SK-N-DZ (cell line): ENCODE measurements at places on chromosomes 1 and 21.

DNA sequence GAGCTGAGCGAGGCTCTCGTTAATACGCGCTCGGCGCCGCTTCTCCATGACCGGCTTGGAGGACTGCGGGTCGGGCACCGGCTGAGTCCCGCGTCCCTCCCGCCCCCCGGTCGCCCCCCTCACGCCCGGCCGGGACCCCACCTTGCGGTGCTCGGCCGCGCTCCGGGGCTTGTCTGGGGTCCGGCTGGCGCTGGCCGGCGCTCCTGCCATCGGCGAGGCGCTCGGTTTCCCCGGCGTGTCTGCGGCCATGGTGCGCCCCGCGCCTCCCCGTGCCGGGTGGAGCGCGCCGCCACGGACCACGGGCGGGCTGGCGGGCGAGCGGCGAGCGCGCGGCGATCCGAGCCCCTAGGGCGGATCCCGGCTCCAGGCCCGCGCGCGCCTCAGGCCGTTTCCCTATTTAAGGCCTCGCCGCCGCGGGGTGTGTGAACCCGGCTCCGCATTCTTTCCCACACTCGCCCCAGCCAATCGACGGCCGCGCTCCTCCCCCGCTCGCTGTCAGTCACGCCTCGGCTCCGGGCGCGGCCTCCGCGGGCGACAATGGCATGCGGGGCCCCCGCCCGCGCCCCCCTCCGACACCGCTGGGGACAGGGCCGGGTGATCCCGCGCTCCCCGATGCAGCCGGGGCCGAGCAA is at the start of gene HES4:
Gene HES4 (minus strand): TSS at position 373 of the 632 bp plus-strand sequence. CDS start 124 bp downstream, at position 249.
- peak; percentile 87 for DNase-seq

DNA sequence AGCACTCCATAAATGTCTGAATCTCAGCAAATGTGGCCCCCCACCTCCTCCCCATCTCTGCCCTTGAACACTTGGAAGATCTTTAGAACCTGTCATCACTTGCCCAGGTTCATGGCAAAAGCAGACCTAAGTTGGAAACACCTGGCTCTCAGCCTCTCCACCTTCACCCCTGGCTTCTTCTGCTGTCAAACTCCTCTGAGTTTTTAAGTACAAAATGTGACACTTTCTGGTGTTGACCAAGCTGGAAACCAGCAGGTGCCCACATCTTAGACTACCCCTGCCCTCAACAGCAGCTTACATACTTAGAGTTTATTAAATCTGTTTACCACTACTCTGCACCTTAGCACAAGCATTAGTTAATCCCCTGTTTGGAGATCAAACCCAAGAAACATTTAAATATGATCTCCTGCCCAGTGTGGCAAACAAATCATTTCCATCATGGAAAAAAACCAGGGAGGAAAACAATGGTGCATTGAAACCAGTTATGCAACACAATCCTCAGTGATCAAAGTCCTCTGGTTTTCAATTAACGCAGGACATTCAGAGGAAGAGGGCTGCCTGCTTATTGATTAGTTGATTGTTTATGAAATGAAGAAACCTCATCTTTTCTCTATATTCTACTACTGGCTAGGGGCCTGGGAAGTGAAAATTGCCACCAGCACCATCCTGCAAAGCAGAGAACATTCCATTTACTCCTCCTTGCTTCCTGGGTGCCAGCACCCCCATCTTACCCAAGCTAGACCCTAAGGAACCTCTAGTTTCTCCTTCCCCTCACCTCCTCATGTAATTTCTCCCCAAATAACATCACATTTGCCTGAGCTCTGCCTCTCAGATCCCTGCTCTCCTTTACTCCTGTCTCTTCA is 139.4 kb upstream of the RAB4A start:
- no peak for DNase-seq

- no peak for DNase-seq
Observed at GRCh38 chr1:74681001-74681400, 7.4 kb upstream of the ERICH3 start.

DNA sequence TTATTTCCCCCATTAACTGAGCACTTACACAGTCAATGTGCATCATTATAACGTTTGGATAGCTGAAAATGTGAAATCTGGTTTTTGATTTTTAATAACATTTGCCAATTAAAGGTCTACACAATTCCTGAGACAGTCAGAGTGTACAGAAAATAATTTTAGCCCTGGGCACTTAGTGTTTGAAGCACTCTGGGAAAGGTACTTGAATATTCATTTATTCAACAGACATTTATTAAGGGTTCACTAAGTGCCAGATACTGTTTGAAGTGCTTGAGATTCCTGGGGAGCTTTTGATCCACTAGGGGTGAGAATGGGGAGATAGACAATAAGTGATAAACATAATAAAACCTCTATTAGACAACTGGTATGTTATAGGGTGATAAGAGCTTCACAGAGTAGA is 141.8 kb downstream of the DISC1 start:
- no peak for DNase-seq

GRCh38 chr1:2859881-2860430 is 58.5 kb upstream of the TTC34 start:
- DNase-seq = no peak

- no peak for DNase-seq
Observed at GRCh38 chr1:32405672-32406467, 11.6 kb upstream of the BSDC1 start.

- no peak for DNase-seq
Observed at GRCh38 chr1:161492827-161493226, 12.4 kb upstream of the FCGR2A start.

- peak; percentile 11 for DNase-seq
Observed at GRCh38 chr1:3564921-3565831, 46.1 kb downstream of the MEGF6 start.

DNA sequence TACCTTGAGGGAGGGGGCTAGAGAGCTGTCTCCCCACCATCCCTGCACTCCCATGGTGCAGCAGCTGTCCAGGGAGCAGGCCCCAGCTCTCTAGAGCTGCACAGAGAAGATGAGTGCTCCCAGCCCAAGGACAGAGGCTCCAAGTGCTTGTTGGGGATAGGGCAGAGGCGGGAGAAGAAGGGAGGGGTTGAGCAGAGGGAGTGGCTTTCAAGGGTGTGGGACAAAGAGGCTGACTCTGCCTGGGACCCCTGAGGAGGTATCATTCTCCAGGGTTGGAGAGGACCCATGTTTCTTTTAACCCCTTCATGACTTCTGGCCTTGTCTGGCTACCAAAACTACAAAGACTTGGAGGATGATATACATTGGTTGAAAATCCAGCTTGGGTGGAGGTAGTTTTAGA is 14.6 kb downstream of the FOXD2 start:
- DNase-seq = no peak

- DNase-seq = no peak
Observed at GRCh38 chr1:52504720-52505119, 48.2 kb downstream of the TUT4 start.

GRCh38 chr1:71908871-71909390 is 373.4 kb downstream of the NEGR1 start:
- DNase-seq = no peak

DNA sequence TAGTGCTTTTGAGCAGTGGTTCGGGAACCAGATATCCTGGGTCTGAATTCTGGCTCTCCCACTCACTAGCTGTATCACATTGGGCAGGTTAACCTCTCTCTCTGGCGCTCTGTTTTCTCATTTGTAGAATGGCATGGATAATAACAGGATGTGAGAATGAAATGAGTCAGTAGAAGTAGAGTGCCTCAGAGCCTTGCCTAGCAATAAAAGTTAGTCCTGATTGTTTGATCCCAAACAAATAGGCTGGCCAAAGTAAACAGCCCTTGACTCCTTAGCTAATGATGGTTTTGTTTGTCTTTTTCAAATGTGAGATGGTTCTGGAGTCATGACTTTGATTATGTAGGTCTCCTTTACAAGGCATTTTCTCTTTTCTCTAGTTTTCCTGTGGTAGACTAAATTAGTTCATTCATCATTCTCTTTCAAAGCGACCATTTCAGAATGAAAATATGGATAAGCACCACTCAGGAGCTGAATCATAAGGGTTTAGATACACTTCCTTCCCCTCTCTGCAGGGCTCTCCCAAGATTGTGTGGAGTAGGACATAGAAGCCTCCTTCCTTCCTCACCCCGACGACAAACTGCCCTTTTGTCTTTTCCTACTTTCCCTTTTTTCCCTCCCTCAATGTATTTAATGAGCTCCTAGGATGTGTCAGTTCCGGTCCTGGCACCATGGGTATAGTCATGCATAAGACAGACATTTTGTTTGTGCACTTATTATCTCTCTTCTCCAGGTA is 23.1 kb downstream of the KIAA0040 start:
- DNase-seq = no peak

GRCh38 chr1:59804301-59804700 is 10.4 kb upstream of the HOOK1 start:
- no peak for DNase-seq

DNA sequence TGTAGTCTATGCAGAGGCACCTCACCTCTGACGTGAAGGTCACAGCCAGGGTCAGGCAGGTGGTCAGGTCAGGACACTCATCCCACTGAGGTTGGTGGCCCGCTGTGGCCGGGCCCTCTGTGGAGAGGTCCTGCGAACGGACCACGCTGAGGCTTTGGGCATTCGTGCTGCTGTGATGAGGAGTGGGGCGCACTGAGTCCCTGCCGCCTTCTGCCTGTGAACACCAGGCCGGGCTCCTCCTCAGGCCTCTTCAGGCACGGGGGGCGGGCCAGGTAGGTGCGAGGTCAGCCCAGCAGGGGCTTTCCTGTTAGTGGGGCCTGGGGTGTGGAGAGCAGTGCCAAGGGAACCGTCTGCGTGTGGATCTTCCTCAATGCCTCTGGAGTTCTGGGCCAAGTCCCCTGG is 39.0 kb downstream of the COQ8A start:
- no peak for DNase-seq

GRCh38 chr1:175632667-175633066 is 110.7 kb downstream of the TNR start:
- no peak for DNase-seq

- DNase-seq = peak; percentile 34
Observed at GRCh38 chr21:32940079-32941014, 85.4 kb upstream of the OLIG2 start.

- no peak for DNase-seq
Observed at GRCh38 chr1:119139857-119140176, 636 bp downstream of the WARS2 start.

DNA sequence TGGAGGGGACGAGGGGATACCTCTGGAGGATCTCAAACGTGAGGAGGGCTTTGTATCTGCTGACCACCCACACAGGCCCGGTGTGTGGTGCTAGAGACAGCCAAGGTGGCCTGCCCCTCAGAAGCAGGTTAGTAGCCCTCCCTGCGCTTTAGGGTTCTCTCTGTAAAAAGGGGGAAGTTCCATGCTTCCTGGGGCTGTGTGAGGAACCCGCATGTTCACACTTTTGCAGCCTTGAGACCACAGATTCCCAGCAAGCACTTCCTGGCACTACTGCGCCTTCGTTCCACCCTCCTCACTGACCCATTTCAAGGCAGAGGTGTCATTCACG is 7.9 kb upstream of the GUCA2B start:
- DNase-seq = no peak

DNA sequence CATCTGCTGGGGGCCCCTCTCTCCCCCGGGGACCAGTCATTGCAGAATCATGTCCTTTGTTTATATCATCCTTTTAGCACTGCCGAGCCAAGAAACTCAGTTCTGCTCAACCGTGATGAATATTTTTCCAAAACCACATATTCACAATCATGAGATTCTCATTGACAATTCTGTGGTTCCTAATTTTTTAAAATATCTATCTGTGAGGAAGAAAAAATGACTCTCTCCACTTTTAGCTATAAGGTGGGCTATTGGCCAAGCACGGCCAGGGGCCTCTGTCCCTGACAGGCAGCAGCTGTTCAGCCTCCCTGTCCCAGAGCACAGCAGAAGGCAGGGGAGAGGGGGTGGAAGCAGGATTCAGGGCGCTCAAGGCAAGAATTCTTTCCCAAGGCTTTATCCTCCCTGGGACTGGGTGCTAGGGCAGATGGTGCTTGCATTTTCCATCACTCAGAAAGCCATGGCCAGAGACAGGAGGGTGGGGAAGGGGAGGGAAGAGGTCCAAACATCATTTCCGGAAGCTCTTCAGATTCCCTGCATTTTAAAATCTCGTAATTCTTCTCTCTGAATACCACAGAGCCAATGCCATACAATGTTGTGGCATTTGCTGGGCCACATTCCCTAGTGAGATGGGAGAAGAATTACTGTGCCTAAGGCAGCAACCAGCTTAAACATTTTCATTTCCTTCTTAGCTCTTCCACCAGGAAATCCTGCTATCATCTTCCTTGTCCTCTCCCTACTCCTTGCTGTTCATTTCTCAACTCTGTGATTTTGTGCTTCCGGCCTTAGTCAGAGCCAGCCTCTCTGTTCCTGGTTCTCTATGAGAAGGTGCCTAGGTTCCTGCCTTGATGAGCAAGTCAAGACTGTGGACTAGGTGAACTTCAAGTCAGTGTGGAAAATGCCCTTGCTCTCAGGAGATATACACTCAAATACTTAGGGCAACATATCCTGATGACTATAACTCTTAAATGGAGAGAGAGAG is 60.3 kb downstream of the KCNJ6 start:
- no peak for DNase-seq

GRCh38 chr1:215083383-215083961 is 935 bp downstream of the KCNK2 start:
- DNase-seq = peak; percentile 55

DNA sequence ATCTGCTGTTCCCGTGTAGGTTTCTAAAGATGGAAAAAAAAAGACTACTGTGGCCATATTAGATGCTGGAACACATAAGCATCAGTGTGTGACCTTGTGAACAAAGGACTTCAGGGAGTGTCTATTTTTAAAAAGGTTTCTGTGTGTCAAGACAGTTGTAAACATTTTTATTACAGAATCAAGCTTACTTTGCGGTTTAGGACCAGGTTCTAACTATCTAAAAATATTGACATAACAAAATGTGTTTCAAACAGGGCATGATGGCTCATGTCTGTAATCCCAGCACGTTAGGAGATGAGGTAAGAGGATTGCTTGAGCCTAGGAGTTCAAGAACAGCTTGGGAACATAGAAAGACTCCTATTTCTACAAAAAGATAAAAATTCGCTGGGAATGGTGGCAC is 7.1 kb upstream of the DDI2 start:
- no peak for DNase-seq

GRCh38 chr1:50976890-50977574 is 7.0 kb downstream of the CDKN2C start:
- DNase-seq = peak; percentile 66

GRCh38 chr1:20371411-20371810 is 80.7 kb downstream of the VWA5B1 start:
- DNase-seq = no peak

- no peak for DNase-seq
Observed at GRCh38 chr1:16013220-16013907, 4.5 kb downstream of the HSPB7 start.

- DNase-seq = no peak
Observed at GRCh38 chr21:31185663-31186062, 147.4 kb upstream of the KRTAP19-8 start.

DNA sequence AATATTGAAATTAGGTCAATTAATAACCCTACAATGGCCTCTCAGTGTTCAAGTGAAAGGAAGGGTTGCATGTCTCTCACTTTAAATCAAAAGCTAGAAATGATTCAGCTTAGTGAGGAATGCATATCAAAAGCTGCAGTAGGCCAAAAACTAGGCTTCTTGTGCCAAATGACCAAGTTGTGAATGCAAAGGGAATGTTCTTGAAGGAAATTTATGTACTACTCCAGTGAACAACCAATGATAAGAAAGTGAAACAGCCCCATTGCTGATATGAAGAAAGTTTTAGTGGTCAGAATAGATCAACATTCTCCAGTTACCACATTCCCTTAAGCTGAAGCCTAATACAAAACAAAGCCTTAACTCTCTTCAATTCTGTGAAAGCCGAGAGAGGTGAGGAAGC is 10.0 kb downstream of the MAEL start:
- DNase-seq = no peak
